ENCODE measurements at places on chromosomes 3 and 15.

- DNase-seq = no peak
These were observed 48.2 kb upstream of the SELENOK start for GRCh38 chr3:53939813-53940212.

- no peak for DNase-seq
These were observed 1.3 kb downstream of the SCG5 start for GRCh38 chr15:32642667-32643435.

- no peak for DNase-seq
These were observed 126.5 kb upstream of the THBS1 start for GRCh38 chr15:39454189-39454986.

DNA sequence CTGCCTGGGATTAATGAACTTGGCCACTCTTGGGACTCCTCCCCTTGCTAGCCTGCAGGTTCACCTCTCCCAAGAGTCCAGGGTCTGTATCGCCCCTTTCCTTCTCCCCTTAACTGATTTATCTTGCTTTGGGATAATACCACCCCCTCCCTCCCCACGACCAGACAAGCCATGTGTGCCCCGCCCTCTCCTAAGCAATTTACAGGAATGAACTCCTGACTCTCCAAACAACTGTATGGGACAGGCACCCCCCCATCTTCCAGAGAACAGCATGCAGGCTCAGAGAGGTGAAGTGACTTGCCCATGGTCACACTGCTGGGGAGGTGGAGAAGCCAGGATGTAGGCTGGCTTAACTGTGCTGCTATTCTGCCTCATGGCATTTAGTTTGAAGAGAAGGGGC, 46.8 kb downstream of the RGMA start:
- no peak for DNase-seq

- no peak for DNase-seq
These were observed 301.3 kb upstream of the IGF1R start for GRCh38 chr15:98347001-98347400.

GRCh38 chr3:193301433-193301832, 60.4 kb downstream of the PLAAT1 start:
- DNase-seq = no peak

GRCh38 chr15:66424963-66425612, 38.4 kb downstream of the MAP2K1 start:
- DNase-seq = no peak

- DNase-seq = no peak
These were observed 245.5 kb downstream of the TBL1XR1 start for GRCh38 chr3:176951586-176952292.

DNA sequence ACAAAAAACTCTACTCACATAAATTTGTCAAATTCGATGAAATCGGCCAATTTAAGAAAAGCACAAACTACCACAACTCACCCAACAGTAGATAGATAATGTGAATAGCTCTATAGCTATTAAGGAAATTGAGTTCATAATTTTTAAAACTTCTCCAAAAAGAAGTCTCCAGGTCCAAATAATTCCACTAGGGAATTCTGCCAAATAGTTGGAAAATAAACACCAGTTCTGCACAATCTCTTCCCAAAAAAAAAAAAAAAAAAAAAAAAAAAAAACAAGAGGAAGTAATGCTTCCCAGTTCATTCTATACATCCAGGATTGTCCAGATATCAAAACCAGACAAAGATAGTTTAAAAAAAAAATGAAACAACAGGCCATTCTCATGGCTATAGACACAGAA, 164.2 kb downstream of the POLR2M start:
- DNase-seq = no peak

GRCh38 chr3:138907539-138907938, 39.4 kb downstream of the FOXL2 start:
- no peak for DNase-seq

- DNase-seq = no peak
These were observed 102.8 kb downstream of the CHSY1 start for GRCh38 chr15:101148881-101149664.

- no peak for DNase-seq
These were observed 51.8 kb downstream of the CHST2 start for GRCh38 chr3:143171141-143171980.

GRCh38 chr15:68829068-68829467, 8.4 kb upstream of the ANP32A start:
- DNase-seq = no peak

- no peak for DNase-seq
These were observed 354.9 kb downstream of the EPHB1 start for GRCh38 chr3:135149707-135150681.

- no peak for DNase-seq
These were observed 2.5 kb upstream of the NLGN1 start for GRCh38 chr3:173395073-173395411.

GRCh38 chr3:75951941-75952340, 166.6 kb upstream of the ZNF717 start:
- DNase-seq = no peak

- DNase-seq = no peak
These were observed 45.4 kb upstream of the UBE2E1 start for GRCh38 chr3:23760325-23760724.

DNA sequence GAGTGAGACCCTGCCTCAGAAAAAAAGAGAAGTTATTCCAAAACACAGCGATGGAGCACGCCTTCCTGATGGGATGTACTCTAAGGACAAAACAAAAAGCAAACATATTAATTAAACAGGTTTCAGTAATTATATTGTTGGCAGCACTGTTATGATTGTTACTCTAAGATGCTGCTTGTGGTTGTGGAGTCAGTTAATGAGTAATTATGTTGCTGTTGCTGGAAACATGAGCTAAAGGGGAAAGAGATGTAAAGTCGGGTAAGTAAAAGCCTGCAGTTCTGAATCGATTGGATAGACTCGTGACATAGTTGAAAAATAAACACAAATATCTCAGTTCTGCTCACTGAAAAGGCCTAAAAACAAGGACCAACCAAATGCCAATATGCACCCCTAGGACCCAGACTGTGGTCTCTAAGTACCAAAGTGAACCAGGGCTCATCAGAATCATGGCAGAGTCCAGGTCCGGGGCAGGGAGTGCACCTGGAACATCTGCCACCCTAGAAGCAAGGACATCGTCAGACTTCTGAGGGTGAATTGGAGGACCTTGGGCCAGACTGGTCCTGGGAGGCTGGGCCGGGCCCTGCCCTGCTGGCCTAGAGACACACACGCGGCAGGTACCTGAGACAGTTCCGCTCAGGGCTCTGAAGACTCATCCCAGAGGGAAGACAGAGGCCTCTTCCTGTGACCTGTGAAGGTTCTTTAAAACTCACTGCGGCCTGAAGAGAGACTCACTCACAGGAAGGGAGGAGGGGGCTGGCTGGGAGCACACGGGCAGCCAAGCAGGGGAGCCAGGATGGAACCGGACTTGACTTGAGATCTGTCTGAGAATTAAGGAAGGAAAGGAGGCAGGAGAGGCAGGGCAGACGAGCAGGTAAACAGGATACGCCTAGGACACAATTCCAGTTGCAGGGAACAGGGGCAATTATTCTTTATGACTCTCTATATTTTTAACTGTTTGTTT, 140.5 kb downstream of the LRRK1 start:
- no peak for DNase-seq

GRCh38 chr3:96434651-96435050, 379.7 kb upstream of the EPHA6 start:
- DNase-seq = no peak

DNA sequence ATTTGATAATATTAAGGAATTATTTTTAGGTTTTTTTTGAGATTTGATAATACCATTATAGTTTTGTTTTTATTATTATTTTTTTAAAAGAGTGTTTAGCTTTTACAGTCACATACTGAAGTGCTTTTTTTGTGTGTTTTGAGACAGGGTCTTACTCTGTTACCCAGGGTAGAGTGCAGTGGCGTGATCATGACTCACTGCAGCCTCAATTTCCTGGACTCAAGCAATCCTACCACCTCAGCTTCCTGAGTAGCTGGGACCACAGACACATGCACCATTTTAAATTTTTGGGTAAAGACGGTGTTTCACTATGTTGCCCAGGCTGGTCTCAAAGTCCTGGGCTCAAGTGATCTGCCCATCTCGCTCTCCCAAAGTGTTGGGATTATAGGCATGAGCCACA, 73.0 kb downstream of the SUMF1 start:
- DNase-seq = no peak

DNA sequence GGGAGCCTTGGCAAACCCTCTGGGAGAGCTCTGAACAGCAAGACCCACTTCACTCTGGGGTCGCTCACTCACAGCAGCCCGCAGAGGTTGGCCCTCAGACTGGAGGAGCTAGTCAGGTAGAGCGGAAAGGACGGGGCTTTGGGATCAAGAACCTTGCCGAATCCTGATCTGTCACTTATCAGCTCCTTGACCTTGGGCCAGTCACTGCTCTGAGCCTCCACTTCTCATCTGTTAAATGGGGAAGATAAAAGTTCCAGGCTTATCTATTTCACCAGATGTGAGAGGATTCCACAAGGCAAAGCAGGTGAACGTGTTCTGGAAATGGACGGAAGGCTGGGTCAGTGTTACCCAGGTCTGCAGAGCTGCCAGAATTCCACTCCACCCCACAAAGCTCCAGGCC, 29.4 kb downstream of the SEMA5B start:
- no peak for DNase-seq

- no peak for DNase-seq
These were observed 58.6 kb upstream of the MNS1 start for GRCh38 chr15:56523521-56523920.

DNA sequence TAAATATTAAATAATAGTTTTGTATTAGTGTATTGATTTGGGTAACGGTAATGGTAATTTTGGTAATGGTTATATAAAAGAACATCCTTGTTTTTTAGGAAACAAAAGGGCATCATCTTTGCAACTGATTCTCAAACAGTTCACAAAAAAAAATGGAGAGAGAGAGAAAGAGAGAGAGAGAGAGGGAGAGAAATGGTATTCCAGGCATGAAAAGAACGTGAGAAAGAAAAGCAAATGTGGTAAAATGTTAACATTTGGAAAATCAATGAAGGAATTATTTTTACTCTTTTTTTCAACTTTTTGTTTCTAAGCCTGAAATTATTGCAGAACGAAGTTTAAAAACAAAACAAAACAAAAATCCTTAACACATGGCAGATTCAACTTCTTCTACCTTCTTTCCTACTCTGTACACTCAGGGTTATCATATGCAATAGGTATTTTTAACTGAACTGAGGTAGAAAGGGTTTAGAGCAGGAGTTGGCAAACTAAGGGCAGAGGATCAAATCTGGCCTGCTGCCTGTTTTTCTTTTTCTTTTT, 2.2 kb upstream of the GLB1 start:
- no peak for DNase-seq

GRCh38 chr3:184077881-184078280, 19.0 kb upstream of the HTR3E start:
- no peak for DNase-seq

DNA sequence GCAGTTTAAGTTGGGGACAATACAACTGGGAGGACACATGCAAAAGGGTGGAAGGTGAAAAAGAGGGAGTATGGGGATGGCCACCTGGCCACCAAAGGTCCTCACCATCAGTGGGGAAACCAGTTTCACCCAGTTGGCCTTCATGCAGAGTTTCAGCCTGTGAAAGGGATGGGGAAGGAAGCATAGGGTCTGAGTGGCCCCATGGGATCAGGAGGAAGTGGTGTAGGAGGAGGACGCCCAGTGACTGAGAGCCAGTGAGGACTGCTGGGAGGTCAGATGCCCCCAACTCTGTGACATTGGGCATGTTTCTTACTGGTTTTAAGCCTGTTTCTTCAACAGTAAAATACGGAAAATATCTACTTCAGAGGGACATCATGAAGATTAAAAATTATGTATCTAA, 16.3 kb downstream of the BCL2A1 start:
- DNase-seq = no peak

DNA sequence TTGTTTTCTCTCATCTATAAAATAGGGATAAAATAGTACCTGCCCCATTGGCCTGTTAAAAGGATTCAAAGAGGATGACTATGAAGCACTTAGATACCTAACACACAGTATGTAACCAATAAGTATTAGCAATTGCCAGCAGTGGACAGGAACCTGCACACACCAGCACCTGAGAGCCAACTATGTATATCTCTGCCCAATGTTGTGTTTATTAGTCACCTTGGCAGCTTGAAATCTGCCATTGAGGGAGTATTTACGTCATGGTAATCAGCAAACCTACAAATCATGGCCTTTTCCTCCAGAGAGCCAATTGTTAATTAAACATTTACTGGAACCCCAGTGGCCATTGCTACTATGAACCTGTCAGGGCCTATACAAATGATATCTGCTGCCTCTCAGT, 13.8 kb downstream of the LARS2 start:
- no peak for DNase-seq

DNA sequence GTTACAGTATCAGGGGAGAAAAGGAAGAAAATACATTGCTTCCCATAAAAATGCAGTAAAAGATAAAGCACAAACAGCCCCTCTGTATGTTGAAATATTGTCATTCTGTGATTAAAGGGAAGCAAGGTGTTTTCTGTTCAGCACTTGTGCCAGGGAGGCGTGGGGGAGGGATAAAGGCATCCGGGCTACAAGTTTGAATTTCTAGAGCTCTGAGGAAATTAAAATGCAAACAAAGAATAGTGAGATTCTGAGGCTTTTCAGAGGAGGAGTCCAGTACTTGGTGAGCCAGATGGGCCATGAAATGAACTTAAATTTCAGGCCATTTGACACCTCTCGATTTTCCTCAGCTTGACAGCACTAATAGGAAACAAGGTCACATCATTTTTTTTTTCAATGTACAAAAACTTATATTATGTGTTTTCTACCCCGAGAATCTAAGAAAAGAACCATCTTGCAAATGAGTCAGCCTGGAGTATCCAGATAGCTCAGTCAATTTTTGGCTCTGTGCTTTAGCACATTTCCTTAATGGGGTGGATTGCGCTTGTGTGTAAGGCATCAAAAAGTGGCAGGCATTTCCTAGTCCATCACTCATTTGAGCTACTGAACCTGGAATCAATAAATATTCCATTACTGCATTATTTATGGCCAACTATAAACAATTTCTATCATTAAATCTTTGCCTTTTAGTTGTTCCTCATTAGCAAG, 640.8 kb upstream of the TBL1XR1 start:
- no peak for DNase-seq

DNA sequence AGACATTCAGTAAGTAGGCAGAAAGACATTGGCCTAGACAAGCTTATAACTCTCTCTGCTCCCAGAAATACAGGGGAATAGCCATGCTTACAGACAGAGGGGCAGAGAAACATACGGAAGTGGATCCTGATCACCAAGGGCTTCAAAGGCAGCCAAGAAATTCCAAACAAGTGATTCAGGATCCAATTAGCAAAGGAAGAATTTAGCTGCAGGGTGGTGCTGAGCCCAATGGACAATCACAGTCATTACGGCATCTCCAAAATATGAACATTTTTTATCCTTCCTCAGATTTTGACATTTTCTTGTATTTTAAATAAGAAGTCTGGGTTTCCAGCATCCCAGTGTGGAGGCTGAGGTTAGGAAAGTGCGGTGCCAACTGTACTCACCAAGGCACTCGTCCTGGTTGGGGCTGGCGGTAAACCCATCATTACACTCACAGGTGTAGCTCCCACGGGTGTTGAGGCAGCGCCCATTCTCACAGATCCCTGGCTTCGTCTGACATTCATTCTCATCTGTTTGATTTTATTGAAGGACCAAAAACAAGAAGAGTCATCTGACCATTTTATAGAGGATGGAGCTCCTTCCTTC, 96.8 kb downstream of the DUT start:
- no peak for DNase-seq
